ENCODE measurements at places on chromosomes 2 and 18. TPM values are rescaled to one million over a fixed set of nuclear protein-coding genes. Genes with fewer than 3 reads are reported as not detected.

GRCh38 chr2:119657466-119658145, 21.4 kb upstream of the TMEM177 start:
- peaks cover 7% of the 10 kb centered on the region for H3K27me3 ChIP-seq
- no peaks in the 10 kb centered on the region for H3K4me1 ChIP-seq
- no peak overlapping the region for H3K4me3 ChIP-seq
- no peak overlapping the region for H3K27ac ChIP-seq

- no peaks in the 10 kb centered on the region for H3K4me1 ChIP-seq
- no peak overlapping the region for H3K27ac ChIP-seq
- no peaks in the 10 kb centered on the region for H3K36me3 ChIP-seq
- DNase-seq, result no peak
Measured at GRCh38 chr18:77750006-77750405, 500.4 kb downstream of the GALR1 start.

The PRKAG3 gene
- total RNA-seq, result not detected

DNA sequence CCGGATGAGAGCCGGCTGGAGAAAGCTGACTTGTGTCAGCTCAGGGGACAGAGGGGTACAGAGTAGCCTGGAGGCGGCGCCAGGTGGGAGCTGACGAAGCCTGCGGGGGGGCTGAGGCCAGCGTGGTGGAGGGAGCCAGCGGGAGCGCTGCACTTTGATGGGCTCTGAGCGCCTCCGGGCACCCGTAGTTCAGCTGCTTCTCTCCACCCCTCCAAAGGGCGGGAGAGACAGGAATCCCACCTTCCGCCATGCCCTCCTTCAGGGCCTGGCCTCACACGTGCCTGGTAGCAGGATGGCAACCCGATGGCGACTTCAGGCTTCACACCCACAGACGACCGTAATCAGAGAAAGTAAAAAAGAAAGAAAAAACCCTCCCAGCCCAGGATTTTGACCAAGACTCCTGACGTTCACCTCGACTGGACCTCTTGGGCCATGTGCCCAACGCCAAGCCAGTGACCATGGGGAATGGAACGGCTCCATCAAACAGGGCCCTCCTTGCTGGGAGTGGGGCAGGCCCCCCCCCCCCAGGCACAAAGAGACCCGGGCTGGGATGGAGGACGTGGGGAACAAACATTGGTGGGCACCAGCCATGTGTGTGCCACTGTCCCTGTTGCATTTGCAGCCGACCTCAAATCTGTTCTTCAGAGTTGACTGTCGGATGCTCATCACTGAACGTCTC, 60.7 kb upstream of the ASAP2 start:
- no peak overlapping the region for H3K27ac ChIP-seq
- DNase-seq, result no peak
- H3K27me3 ChIP-seq, result peaks cover 6% of the 10 kb centered on the region
- H3K4me1 ChIP-seq, result no peaks in the 10 kb centered on the region
- no peak overlapping the region for H3K4me3 ChIP-seq

GRCh38 chr2:29238497-29238896, 123.3 kb downstream of the CLIP4 start:
- no peak overlapping the region for H3K4me3 ChIP-seq
- no peak overlapping the region for H3K27ac ChIP-seq
- H3K27me3 ChIP-seq, result no peaks in the 10 kb centered on the region
- peak; percentile 31 for DNase-seq

DNA sequence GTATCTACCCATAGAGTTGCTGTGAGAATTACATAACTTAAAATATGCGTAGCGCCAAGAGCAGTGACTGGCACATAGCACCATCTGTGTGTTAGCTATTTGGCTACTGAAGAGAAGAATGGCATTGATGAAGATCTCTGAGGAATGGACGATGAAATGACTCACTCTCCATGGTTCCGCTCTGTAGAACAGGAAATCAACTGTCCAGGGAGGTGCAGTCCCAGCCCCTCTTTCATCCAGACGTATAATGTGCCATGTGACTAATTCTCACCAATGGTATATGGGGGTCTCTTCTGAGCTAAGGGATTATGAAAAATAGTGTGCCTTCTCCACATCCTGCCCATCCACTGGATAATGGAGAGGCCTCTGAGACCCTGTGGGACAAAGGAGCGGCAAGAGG, 254.8 kb downstream of the CYP26B1 start:
- H3K36me3 ChIP-seq, result no peaks in the 10 kb centered on the region
- no peaks in the 10 kb centered on the region for H3K4me1 ChIP-seq
- H3K27ac ChIP-seq, result no peak overlapping the region
- H3K4me3 ChIP-seq, result no peak overlapping the region
- no peak for DNase-seq

The EVA1A gene
- total RNA-seq, result not detected

DNA sequence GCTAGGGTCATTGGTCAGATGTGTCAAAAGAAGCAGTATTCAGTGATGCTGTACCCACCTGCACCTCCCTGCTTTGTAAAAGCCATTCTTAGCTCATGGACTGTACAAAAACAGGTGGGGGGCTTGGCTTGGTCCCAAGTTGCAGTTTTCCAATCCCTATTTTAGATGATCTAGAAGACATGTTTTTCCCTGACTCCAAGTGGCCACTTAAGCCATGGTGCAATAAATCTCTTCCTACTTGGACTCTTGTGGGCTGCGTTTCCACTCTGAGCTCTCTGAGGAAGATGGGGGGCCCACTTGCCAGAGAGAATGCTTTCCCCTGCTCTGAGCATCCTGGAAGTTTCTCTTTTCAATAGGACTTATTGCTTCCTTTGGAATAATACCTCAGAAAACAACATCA, 57.0 kb upstream of the SPP2 start:
- peak; percentile 17 for DNase-seq
- no peak overlapping the region for H3K27ac ChIP-seq
- peaks cover 3% of the 10 kb centered on the region for H3K36me3 ChIP-seq
- no peaks in the 10 kb centered on the region for H3K27me3 ChIP-seq
- no peak overlapping the region for H3K4me3 ChIP-seq
- peaks cover 72% of the 10 kb centered on the region for H3K4me1 ChIP-seq

DNA sequence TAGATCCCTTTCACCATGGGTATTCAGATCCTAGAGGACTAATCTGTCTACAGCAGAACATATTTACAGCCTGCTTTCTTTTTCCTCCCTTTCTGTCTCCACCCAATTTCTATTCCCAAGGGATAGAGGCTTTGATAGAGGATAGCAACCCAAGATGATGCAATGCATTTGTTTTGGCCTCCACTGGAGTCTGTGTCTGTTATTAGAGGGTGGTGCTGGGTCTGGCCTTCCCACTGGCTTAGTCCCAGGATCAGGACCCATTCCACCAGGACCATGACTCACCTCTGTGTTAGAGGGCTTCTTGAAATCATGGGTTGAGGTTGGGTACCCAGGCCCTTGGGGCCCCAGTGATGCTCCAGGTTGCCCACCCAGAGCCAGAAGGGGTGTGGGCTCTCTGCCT, 239.7 kb upstream of the TNP1 start:
- H3K36me3 ChIP-seq, result no peaks in the 10 kb centered on the region
- H3K27ac ChIP-seq, result no peak overlapping the region
- DNase-seq, result no peak
- H3K4me3 ChIP-seq, result no peak overlapping the region
- peaks cover 16% of the 10 kb centered on the region for H3K4me1 ChIP-seq

GRCh38 chr2:231717281-231718171, 9.2 kb downstream of the PTMA start:
- peaks cover 16% of the 10 kb centered on the region for H3K36me3 ChIP-seq
- no peak for DNase-seq
- H3K4me3 ChIP-seq, result no peak overlapping the region

The MPP4 gene
- total RNA-seq, result not detected

- H3K27me3 ChIP-seq, result no peaks in the 10 kb centered on the region
- H3K27ac ChIP-seq, result no peak overlapping the region
- H3K4me3 ChIP-seq, result no peak overlapping the region
- DNase-seq, result no peak
Measured at GRCh38 chr2:158668001-158668765, 126.9 kb upstream of the DAPL1 start.

DNA sequence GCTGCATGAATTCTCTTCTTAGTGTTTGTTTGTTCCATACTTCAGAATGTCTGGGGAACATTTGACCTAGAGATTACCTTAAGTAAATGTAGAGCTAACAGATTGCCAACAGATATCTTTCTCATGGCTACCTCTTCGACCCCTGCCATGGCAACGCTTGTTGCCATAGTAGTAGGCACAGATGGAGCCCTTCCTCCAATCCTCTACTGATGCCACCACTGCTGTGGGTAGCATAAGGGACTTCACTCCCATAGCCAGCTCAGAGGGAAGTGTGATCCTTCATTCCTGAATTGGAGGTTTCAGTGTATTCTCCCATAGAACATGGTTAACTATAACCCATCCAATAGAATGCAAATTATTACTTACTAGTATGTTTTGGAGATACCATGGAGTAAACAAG, 543.6 kb upstream of the NRP2 start:
- peaks cover 2% of the 10 kb centered on the region for H3K27me3 ChIP-seq
- no peak overlapping the region for H3K27ac ChIP-seq
- H3K4me1 ChIP-seq, result peaks cover 18% of the 10 kb centered on the region
- no peak for DNase-seq
- no peak overlapping the region for H3K4me3 ChIP-seq

DNA sequence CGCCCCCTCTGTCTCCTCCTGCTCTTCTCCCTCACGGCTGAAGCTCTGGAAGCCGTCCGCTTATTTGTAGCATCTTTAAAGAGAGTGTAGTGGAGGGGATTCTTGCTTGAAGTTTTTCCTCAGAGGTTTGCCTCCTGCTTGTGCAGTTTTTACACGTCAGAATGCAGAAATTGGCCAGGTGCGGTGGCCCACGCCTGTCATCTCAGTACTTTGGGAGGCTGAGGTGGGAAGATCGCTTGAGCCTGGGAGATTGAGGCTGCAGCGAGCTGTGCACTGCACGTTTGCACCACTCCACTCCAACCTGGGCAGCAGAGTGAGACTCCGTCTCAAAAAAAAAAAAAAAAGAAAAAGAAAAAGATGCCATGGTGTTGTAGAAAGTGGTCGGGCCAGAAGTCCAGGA, 69.0 kb downstream of the ITGB1BP1 start:
- no peak overlapping the region for H3K27ac ChIP-seq
- no peak overlapping the region for H3K4me3 ChIP-seq
- no peaks in the 10 kb centered on the region for H3K4me1 ChIP-seq
- H3K36me3 ChIP-seq, result no peaks in the 10 kb centered on the region
- no peak for DNase-seq

GRCh38 chr18:76502551-76502950, 7.5 kb upstream of the ZNF516 start:
- H3K4me3 ChIP-seq, result no peak overlapping the region
- DNase-seq, result no peak
- peaks cover 22% of the 10 kb centered on the region for H3K27me3 ChIP-seq
- H3K36me3 ChIP-seq, result no peaks in the 10 kb centered on the region
- H3K27ac ChIP-seq, result no peak overlapping the region

GRCh38 chr2:241906826-241907570, 37.5 kb downstream of the RTP5 start:
- H3K27ac ChIP-seq, result no peak overlapping the region
- DNase-seq, result no peak
- no peaks in the 10 kb centered on the region for H3K36me3 ChIP-seq
- no peaks in the 10 kb centered on the region for H3K4me1 ChIP-seq
- no peaks in the 10 kb centered on the region for H3K27me3 ChIP-seq
- H3K4me3 ChIP-seq, result no peak overlapping the region

The MYO7B gene
- total RNA-seq, result 0.82 TPM

DNA sequence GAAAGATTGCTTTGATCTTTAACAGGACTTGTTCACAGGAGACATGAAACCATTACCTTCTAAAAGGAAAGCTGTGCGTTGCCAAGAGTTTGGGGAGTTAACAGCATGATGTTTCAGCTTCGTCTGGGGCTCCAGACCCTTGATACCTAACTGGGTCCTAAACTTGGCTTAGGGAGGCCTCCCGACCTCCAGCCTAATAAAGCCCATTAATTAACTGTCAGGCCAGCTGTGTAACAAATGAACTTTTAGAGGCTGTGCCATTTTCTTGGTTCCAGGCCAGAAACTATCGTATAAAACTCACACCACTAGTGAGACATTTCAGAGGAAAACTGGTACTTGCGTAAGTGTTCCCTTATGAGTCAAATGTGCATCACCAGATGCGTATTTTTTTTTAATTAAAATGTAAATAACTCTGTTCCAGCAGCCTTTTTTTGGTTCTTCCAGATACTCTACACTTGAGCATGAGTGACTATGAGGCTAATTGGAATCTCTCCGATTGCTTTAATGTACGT, 236.5 kb downstream of the BCL2 start:
- no peak for DNase-seq
- H3K27me3 ChIP-seq, result peaks cover 25% of the 10 kb centered on the region
- H3K4me1 ChIP-seq, result peaks cover 3% of the 10 kb centered on the region
- H3K36me3 ChIP-seq, result peaks cover 4% of the 10 kb centered on the region
- H3K27ac ChIP-seq, result no peak overlapping the region

- no peaks in the 10 kb centered on the region for H3K27me3 ChIP-seq
- no peak overlapping the region for H3K27ac ChIP-seq
- no peak for DNase-seq
- H3K4me3 ChIP-seq, result no peak overlapping the region
- no peaks in the 10 kb centered on the region for H3K4me1 ChIP-seq
- no peaks in the 10 kb centered on the region for H3K36me3 ChIP-seq
Measured at GRCh38 chr2:16055848-16056580, 115.7 kb downstream of the MYCN start.

- no peak for DNase-seq
- no peak overlapping the region for H3K27ac ChIP-seq
- no peaks in the 10 kb centered on the region for H3K36me3 ChIP-seq
- H3K4me1 ChIP-seq, result no peaks in the 10 kb centered on the region
- no peak overlapping the region for H3K4me3 ChIP-seq
Measured at GRCh38 chr18:11419338-11419737, 190.1 kb upstream of the SLC35G4 start.

- no peak for DNase-seq
- no peaks in the 10 kb centered on the region for H3K4me1 ChIP-seq
- no peak overlapping the region for H3K27ac ChIP-seq
- H3K36me3 ChIP-seq, result no peaks in the 10 kb centered on the region
- peaks cover 22% of the 10 kb centered on the region for H3K27me3 ChIP-seq
Measured at GRCh38 chr2:224055101-224055500, 16.0 kb upstream of the SERPINE2 start.

- H3K36me3 ChIP-seq, result no peaks in the 10 kb centered on the region
- H3K27ac ChIP-seq, result no peak overlapping the region
- no peaks in the 10 kb centered on the region for H3K4me1 ChIP-seq
- H3K4me3 ChIP-seq, result no peak overlapping the region
- H3K27me3 ChIP-seq, result no peaks in the 10 kb centered on the region
Measured at GRCh38 chr2:226159875-226160479, 639.6 kb downstream of the IRS1 start.

The EFEMP1 gene
- total RNA-seq, result not detected

The DNAJC5G gene
- total RNA-seq, result not detected

DNA sequence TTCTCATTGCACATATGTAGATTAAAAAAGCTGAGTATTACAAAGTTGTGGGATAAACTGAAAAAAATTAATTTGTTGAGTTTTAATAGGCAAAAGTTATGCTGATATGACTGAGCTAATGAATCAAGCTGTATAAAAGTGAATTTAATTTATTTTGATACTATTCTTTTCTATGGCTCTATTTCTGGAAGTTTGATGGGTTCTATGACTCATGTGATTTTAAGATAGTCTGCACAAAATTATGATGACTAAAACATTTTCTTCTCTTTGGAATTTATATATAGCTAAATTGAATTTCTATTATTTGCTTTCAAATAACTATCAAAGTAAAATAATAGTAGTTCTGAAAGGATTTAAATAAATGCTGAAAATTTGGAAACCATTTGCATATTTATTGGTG, 71.0 kb upstream of the MMADHC start:
- H3K36me3 ChIP-seq, result no peaks in the 10 kb centered on the region
- no peaks in the 10 kb centered on the region for H3K27me3 ChIP-seq
- no peak overlapping the region for H3K27ac ChIP-seq
- DNase-seq, result no peak
- no peaks in the 10 kb centered on the region for H3K4me1 ChIP-seq

The IAH1 gene
- 71.7 TPM for total RNA-seq

The ITGB6 gene
- not detected for total RNA-seq

The SLC19A3 gene
- not detected for total RNA-seq

Measured in activated CD8-positive, alpha-beta T cell treated with anti-CD3 and anti-CD28 coated beads, Interleukin-2, amount 10 ng/mL, durations not matched to agents 7 days and 5 days (primary cell).